ENCODE measurements at places on chromosomes 1 and 21.

DNA sequence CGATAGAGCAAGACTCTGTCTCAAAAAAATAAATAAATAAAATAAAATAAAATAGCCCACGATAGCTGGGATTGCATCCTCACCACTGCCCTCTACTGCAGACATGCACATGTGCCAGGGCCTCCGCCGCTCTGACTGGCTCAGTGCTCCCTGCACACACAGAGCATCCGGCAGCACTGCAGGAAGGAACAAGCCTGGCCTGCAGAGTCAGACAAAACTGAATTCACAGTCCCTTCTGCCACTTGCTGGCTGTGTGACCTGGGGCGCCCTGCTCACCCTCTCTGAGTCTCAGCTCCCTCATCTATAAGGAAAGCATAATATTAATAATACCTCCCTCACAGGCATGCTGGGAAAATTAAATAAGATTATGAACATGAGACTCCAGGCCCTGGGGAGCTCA is 35.4 kb downstream of the CSMD2 start:
- no peak for DNase-seq

DNA sequence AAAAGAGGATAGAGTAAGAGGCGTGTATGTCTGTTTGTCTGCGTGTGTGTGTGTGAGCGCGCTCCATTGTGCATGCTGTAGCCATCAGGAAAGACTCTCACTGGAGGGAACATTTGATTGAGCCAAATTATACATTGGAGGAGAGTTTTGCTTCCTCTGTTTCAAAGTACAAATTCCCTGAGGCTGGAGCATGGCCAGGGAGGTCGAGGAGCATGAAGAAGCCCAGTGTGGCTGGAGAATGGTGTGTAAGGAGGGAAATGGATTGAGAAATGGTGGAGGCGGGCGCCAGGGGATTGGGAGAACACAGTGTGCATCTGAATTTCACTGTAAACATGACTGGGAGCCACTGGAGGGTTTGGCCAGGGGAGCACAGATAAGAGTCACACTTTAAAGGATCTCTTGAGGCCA is 22.1 kb upstream of the EFNA1 start:
- no peak for DNase-seq

- no peak for DNase-seq
Observed at GRCh38 chr1:117662667-117663066, 56.8 kb downstream of the TENT5C start.

DNA sequence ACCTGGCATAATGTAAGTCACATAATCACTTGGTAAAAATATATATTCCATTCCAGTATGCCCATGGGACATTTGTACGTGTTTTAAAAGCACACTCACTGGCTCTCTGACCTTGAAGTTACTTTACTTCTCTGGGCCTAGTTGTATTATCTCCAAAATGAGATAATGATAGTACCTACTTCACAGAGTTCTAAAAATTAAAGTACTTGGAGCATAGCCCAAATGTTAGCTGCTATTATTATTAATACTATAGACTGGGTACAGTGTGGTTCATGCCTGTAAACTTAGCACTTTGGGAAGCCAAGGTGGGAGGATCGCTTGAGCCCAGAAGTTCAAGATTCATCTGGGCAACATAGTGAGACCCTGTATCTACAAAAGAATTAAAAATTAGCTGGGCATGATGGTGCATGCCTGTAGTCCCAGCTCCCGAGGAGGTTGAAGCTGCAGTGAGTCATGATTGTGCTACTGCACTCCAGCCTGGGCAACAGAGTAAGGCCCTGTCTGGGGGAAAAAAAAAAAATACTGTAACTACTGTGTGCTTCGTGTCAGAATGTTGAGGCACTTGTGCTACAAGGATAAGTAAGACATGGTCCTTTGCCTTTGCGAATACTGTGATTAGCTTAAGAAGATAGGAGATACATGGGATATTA is 45.7 kb downstream of the TDRD5 start:
- DNase-seq, result no peak

DNA sequence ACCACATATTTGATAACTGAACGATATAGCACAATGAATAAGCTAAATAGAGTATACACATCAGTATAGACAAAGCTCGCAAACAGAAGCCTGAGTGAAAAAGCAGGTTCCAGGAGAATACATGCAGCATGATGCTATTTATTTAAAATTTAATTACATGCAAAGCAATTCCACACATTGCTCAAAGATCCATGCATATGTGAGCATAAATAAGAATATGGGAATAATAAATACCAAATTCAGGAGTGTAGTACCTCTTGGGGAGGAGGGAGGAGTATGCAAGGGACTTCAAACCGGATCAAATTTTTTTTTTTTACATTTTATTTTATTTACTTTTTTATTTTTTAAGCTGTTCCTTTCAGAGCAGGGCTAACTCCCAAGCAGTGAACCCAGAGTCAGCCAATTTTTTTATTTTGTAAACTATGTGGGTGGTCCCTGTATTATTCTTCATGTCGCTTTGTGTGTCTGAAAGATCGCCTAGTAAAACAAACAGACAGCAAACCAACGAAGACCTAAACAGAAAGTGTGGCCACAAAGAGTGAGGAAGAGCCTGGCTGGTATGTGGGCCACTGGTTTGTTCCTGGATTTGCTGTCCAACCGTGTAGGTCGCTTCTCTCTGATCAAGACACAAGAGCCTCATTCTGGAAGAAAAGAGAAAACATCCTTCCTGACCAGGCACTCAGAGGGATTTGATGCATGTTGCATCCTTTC is 4.2 kb upstream of the SHISAL2A start:
- no peak for DNase-seq

Data from stimulated activated CD8-positive, alpha-beta memory T cell treated with anti-CD3 and anti-CD28 coated beads, Interleukin-4, amount 100 ng/mL, for 48 hours (primary cell).